ENCODE measurements at places on chromosomes 3 and 15.

- no peak for DNase-seq
These were observed at the start of gene HHATL for GRCh38 chr3:42702066-42702951. Gene HHATL, minus strand, starts transcription at chr3:42702798. Its CDS starts 1,972 bp downstream, at chr3:42700826.

- DNase-seq: no peak
These were observed 64.5 kb downstream of the TCF12 start for GRCh38 chr15:56982987-56983386.

DNA sequence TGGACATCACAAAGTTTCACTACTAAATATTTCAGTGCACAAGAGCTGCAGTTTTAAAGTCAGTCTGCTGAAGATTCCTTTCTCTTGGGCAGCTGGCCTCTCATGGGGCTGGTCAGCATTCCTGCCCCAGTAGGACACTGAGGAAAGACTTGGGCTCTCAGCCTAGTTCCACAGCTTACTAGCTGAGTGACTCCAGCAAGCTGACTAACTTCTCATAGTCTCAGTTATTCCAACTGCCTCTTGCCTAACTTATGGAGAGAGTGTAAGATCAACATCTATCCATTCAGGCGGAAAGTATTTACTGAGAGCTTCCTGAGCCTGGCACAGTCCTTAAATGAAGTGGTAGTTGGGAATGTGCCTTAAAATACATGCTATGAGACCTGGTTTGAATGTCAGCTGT, 27.0 kb downstream of the TM4SF4 start:
- no peak for DNase-seq

- DNase-seq: peak; percentile 78
These were observed 65.5 kb downstream of the GALK2 start for GRCh38 chr15:49235446-49236124.

- no peak for DNase-seq
These were observed 5.9 kb upstream of the CORO2B start for GRCh38 chr15:68572921-68573320.

GRCh38 chr3:193546129-193546528, 8.6 kb downstream of the ATP13A4 start:
- DNase-seq: peak; percentile 3

- DNase-seq: no peak
These were observed 26.1 kb downstream of the RASGRF1 start for GRCh38 chr15:79064496-79064895.

DNA sequence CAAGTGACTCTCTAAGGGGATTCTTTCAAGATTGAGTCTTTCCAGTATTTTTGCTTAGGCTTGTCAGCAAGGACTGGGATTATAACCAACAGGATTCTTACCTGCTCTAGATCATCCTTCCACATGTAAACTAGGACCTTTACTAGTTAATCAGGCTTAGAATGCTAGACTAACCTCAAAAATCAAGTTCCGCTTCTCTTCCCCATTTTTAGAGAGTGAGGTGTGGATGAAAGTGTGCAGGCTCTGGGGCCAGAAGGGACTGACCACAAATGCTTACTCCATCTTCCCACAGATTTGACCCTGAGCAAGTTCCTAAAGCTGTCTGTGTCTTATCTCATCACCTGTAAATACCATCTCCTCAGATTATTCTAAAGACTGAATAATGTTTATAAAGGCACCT, 89.5 kb upstream of the IL12A start:
- DNase-seq: no peak

DNA sequence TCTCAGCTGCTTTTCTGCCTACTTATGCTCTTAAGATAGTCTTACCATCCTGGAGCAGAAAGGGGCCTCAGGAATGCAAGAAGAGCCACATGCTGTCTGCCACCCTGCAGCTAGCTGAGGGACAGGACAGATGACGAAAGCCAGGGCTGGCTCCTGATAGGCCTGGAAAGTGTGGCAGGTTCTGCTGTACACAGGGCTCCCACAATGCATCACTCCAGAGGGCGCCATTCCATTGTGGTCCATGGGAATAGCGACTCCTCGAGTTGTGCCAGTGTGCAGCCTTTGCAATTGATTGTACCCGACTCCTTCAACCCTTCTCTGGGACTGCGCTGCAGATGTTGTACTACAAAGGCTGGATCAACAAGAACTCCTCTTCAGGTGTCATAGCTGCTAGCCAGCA, 11.2 kb downstream of the ACAN start:
- peak; percentile 58 for DNase-seq

- peak; percentile 77 for DNase-seq
These were observed 1.1 kb downstream of the RAF1 start for GRCh38 chr3:12662593-12663400.

GRCh38 chr3:134597390-134597970, 53.3 kb downstream of the KY start:
- DNase-seq: peak; percentile 58

DNA sequence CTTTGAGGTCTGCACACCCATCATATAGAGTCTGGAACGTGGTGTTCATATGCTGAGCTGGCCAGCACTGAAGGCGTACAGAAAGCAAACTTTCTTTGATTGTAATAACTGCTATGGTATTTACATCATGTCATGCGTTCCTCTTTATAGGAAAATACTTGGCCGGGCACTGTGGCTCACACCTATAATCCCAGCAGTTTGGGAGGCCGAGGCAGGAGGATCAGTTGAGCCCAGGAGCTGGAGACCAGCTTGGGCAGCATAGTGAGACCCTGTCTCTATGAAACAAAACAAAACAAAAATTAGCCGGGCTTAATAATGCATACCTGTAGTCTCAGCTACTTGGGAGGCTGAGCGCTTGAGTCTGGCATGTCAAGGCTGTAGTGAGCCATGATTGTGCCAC, 3.4 kb upstream of the SNX22 start:
- no peak for DNase-seq

GRCh38 chr3:144548346-144548745, 576.7 kb downstream of the DIPK2A start:
- DNase-seq: no peak

GRCh38 chr3:116971531-116971930, 262.0 kb downstream of the TUSC7 start:
- DNase-seq: peak; percentile 36

All from mesendoderm (in vitro differentiated cells).